ENCODE measurements at places on chromosomes 5 and 9.

- no peak for DNase-seq
Measured at GRCh38 chr9:120521101-120521500, 58.9 kb downstream of the CDK5RAP2 start.

- no peak for DNase-seq
Measured at GRCh38 chr5:1792842-1793266, 6.8 kb downstream of the MRPL36 start.

GRCh38 chr9:126788046-126788445, 16.8 kb upstream of the ZBTB43 start:
- no peak for DNase-seq

GRCh38 chr5:43156388-43156787, 35.6 kb upstream of the NIM1K start:
- DNase-seq: no peak

DNA sequence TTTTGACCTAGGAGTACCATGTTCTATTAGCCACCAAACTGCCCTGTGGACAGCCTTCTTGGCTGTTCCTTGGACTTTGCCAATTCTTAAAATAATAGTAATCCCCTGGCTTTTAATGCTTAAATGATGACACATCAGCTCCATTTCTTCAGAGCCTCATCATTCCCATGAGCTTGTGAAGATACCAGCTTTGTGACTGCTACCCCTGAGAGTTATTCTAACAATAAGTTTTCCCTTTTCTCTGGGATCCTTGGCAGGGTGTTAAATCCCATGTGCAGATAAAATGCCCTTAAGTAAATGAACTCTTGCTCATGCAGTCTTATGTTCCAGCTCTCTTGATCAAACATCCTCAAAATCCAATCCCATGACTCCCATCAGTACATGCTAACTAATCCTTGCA, 415.3 kb downstream of the CETN3 start:
- DNase-seq: no peak

GRCh38 chr5:1808439-1808838, 7.2 kb downstream of the NDUFS6 start:
- no peak for DNase-seq

GRCh38 chr5:160087199-160087598, 32.1 kb downstream of the PWWP2A start:
- no peak for DNase-seq

- DNase-seq: no peak
Measured at GRCh38 chr5:133890776-133891280, 77.6 kb downstream of the C5orf15 start.

GRCh38 chr5:131209506-131210150, 38.9 kb downstream of the LYRM7 start:
- no peak for DNase-seq

DNA sequence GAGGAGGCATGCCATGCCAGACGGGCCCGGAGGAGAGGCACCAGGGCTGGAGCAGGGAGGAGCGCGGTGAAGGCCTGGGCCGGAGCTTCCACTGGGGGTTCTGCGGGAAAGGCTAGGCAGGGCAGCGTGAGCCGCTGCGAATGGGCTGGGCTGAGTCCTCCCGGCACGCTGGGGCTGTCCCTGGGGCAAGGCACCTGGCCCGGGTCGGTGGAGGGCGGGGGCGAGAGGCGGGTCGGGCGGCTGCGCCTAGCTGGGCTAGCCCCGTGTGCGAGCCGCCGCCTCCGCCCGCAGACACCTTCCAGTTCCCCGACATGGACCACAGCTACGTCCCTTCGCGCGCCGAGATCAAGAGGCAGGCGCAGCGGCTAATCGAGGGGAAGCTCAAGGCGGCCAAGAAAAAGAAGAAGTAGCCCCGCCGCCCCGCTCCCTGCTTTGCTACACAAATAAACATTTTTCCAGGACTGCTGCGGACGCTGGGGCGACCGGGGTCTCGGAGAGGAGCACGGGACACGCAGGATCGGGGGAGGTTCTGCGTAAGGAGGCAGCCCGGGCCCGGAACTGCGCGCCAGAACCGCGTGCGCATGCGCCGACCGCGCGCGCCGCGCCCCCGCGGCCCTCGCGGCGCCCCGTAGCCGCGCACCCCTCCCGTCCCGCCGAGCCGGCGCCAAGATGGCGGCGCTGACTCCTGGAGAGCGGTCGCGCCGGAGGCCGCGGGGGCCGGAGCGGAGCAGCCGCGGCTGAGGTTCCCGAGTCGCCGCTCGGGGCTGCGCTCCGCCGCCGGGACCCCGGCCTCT, at the start of gene RABL6:
RABL6 (plus strand) TSS at position 668 of the 794 bp plus-strand sequence. CDS start 249 bp downstream, outside the sequence.
- DNase-seq: peak; percentile 76

- DNase-seq: no peak
Measured at GRCh38 chr9:38437193-38437823, 13.1 kb upstream of the IGFBPL1 start.

GRCh38 chr5:138495351-138495750, 30.1 kb downstream of the EGR1 start:
- no peak for DNase-seq

GRCh38 chr9:86020731-86021130, 78.6 kb downstream of the GOLM1 start:
- DNase-seq: no peak

DNA sequence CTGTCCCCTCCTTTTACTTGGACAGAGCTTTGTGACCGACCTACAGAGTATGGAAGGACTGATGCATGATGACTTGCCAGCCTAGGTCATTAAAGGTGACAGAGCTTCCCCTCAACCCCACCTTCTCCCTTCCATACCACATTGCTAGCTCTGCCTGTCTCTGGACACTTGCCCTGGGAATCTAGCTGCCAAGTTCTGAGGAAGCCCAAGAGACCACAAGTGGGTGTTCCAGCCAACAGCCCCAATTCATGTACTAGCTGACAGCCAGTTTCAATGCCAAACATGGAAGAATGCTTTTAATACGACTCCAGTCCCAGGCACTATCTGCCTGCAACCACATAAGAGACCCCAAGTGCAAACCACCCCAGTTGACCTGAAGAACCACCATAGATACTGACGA, 477.1 kb downstream of the SPOCK1 start:
- no peak for DNase-seq

DNA sequence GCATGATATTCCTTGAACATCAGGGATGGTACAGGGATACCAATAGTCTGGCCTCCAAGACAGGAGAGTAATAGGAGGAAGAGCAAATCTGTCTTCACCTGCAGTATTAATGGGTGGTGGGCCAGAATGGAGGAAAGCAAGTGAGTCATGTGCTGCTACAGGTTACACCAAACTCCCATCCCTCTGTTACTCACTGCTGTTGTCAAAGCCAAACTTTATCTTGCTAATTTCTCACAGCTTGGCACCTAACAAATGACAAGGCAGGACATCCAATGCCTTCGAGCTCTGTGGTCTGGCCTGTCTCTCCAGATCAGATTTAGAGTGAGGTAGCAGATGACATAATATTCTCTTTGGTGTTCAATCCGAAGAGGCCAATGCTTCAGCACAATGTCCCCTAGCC, 26.8 kb downstream of the PLAC8L1 start:
- DNase-seq: no peak

GRCh38 chr9:131386281-131386680, 7.6 kb upstream of the PRRC2B start:
- DNase-seq: no peak

GRCh38 chr5:10277773-10278630, 27.9 kb downstream of the CCT5 start:
- no peak for DNase-seq

DNA sequence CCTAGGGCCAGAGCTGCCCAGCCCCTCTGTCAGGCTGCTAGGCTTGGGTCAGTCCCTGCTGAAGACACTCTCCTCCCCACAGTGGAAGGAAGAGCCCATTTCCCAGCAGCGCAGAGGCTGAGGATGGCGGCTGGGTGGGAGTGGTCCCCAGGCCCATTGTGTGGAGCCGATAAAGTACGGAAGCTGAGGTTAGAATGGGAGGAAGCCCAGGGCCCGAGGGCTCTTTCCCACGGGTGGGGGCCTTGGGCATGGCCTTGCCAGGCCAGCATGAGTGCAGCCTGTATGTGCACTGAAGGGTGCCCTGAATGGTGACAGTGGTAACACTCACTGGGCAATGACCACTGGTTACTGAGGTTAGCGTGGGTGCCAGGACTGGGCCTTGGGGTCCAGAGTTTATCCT, 125.9 kb downstream of the RGS3 start:
- DNase-seq: peak; percentile 36

- no peak for DNase-seq
Measured at GRCh38 chr9:134259708-134260107, 66.5 kb upstream of the RXRA start.

DNA sequence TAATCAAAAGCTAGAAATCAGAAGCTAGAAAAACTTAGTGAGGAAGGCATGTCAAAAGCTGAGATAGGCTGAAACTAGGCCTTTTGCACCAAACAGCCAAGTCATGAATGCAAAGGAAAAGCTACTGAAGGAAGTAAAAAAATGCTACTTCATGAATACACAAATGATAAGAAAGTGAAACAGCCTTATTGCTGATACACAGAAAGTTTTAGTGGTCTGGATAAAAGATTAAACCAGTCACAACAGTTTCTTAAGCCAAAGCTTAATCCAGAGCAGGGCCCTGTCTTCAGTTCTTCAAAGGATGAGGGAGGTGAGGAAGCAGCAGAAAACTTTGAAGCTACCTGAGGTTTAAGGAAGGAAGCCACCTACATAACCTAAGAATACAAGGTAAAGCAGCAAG, 102.5 kb upstream of the SH3GL2 start:
- DNase-seq: no peak

DNA sequence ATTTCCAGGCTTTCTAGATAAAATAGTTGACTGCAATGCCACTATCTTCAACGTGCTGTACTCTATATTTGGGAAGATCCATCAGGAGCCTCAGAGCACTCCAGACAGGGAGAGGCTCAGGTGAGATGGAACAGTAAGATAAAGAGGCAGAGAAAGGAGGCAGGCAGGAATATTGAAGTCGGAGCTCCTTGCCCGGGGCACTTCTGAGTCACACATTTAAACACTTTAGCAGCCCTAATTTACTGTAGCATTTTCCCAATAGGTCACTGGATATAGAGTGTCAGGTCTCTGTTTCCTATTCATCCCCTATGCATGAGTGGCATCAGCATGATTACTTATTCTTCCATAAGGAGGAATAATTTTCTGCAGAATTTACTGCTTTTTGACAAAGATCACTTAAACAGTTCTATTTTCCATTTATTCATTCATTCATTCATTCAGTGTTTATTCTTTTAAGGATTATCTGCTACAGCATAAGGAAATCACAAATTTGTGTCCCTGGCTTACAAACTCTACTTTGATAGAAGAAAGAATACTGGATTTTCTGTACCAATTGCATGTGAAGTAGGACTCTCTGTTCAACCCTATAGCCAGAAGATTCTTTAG, 170.7 kb downstream of the MAPKAP1 start:
- no peak for DNase-seq

GRCh38 chr9:33750839-33751339, 44.5 kb upstream of the PRSS3 start:
- DNase-seq: no peak

DNA sequence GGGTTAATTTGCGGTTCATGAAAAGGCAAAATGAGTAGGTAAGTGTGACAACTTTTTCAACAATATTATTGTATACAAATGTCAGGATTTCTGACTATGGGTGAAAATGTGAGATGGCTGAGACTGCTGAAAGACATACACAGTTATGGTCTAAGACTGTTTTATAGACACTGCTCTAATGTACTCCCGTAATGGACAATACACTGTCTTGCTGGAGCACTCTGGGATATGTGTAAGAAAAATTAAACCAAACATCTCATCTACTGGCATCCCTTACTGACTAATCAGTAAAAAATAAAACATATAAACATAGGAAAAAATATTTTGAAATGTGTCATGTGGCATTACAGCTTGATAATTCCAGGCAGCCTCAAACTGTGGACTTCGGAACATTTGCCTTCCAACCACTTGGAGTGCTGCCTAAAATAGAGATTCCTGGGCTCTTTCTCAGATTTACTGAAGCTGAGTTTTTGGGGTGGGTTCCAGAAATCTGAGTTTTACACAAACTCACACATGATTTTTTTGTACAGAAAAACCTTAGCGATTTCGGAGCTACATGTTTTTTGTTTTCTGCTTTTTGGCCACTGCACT, 233.9 kb upstream of the TBCA start:
- DNase-seq: no peak

- no peak for DNase-seq
Measured at GRCh38 chr5:173591056-173591514, 25.4 kb downstream of the BOD1 start.

GRCh38 chr5:112869948-112870347, 8.9 kb downstream of the SRP19 start:
- DNase-seq: no peak

DNA sequence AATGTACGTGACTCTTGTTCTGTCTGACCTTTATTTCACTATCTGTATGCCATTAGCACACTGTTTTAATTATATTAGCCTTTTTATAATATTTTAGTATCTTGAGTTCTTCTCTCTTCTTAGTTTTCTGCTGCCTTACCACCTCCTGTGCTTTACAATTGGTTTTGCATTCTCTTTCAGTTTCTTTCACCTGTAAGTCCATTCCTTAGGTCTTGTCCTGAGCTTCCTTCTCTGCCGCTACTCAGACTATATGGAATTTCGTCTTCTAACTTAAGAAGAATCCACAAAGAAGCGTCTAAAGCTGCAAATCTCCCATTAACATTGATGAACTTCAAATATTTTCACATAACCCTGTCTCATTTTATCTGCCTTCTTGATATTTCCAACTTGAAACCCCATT, 642.9 kb downstream of the MAT2B start:
- DNase-seq: no peak

DNA sequence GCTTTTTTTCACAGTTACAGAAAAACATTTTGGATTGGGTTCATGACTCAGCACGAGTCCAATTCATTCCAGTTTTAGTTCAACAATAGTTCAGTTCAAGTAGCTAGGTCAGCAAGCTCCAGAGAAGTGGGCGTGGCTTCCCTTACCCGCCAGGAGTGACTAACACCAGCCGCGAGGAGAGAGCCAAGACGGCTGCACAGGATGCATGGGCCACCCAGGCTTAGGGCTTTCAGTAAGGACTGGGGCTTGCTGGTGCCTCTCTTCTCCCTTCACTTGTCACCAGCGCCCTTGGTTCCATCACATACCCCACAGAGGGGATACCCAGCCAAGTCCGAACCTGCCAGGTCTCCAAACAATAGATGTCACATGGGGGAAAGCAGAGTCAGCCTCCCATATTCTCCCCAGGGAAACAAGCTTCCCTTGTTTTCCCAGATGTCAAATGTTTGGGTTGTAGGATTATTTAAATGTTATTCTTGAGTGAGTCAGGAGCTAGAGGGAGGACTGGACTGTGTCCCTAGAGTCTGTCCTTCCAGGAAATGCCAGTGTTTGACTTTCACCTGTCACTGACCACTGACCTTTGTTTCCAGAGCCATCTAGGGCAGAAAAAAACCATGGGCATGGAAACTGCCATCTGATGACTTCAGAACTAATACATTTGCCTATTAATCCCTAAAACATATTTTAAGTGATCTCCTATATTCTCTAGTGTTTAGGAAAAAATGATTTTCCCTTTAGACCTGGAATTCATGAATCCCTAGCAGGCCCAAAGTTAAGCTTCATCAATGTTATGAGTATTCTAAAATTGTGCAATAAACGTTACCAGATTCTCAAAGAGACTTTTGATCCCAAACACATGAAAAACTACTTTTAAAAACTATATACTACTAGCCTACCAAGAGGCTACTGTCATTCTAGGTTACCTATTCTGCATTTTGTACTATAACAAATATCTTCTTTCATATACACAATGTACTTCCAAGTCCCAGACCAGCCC, 51.9 kb downstream of the NIPAL4 start:
- DNase-seq: peak; percentile 96

GRCh38 chr5:155418960-155419579, 405.5 kb downstream of the KIF4B start:
- DNase-seq: no peak
